Stimulated activated CD8-positive, alpha-beta memory T cell treated with anti-CD3 and anti-CD28 coated beads, Interleukin-7, amount 100 ng/mL, for 24 hours (primary cell): ENCODE measurements at places on chromosomes 2 and 18.

- no peak for DNase-seq
Measured at GRCh38 chr2:113215056-113215455, 41.3 kb downstream of the PSD4 start.

- DNase-seq: no peak
Measured at GRCh38 chr2:105298017-105298416, 31.5 kb downstream of the TGFBRAP1 start.

DNA sequence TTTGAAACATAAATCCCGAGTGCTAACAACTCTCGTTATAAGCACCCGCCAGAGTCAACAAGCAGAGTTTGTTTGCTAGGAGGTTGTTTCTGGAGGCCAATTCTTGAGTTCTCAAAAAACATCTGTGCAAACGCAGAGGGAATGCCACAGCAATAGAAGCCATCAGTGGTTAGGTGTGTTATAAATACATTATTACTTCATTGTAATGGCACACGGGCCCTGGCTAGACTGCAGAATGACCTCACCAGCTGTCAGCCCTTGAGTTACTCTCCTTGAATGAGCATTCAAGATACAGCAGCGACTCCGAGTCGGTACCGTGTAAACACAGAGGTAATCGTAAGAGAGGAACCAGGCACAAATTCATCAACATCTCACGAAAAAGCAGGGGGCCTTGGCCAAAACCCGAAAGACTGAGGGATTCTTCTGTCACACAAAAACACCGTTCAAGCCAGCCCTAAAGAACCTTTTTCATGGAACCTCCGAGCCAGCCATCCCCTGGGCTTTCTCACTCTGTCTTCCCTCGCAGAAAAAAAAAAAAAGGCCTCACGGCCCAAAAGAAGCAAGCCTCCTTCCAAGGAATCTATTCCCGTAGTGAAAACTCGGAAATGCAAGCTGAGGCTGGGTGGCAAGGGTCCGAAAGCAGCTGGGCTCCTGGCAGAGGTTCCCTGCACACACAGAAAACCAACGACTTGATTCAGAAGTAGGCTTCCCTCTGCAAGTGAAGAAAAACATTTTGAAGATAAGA, 133.7 kb upstream of the MEIS1 start:
- DNase-seq: no peak

DNA sequence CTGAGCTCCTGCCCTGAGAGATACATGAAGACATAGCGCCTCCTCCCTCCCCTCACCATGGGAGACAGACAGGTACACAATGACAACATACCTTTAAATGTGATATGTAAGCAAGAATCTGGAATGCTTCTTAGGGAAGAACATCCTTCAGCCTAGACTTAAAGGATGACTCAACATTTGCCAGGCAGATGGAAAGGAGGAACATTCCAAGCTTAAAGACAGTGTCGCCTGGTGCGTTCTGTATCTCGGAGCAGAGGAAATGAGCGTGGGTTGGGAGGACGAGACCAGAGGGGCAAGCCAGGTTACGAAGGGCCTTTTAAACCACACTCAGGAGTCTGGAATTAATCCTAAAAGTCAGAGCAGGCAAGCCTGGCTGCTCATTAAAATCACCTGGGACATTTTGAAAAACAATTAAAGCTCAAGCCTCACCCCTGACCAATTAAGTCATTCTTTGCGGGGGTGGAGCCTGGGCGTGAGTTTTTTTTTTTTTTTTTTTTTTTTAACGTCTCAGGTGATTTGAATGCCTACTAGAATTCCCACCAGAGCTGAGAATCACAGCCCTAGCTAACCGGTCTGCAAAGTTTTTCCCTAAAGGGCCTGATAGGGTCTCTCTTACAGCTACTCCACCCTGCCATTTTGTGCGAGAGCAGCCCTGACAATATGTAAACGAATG, 131.2 kb upstream of the SEC11C start:
- DNase-seq: no peak

- DNase-seq: no peak
Measured at GRCh38 chr2:73870084-73870483, 22.7 kb upstream of the ACTG2 start.

DNA sequence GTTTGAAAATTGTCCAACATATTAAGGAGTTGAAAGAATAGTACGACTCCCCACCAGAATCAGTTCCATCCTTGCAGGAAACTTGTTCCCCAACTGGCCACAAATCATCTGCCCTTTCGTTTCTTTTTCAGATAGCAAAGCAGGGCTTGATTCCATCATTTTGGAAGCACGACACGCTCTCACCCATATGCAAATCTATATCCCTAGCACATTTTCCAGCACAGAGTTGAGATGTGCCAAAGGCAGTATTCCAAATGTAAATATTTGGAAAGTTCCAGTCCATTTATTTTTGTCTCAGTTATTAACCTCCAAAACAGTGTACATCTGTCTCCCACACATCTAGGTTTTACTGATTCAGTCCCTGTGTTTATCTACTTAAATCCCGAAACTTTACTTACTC, 128.8 kb upstream of the BCL2L11 start:
- DNase-seq: no peak

DNA sequence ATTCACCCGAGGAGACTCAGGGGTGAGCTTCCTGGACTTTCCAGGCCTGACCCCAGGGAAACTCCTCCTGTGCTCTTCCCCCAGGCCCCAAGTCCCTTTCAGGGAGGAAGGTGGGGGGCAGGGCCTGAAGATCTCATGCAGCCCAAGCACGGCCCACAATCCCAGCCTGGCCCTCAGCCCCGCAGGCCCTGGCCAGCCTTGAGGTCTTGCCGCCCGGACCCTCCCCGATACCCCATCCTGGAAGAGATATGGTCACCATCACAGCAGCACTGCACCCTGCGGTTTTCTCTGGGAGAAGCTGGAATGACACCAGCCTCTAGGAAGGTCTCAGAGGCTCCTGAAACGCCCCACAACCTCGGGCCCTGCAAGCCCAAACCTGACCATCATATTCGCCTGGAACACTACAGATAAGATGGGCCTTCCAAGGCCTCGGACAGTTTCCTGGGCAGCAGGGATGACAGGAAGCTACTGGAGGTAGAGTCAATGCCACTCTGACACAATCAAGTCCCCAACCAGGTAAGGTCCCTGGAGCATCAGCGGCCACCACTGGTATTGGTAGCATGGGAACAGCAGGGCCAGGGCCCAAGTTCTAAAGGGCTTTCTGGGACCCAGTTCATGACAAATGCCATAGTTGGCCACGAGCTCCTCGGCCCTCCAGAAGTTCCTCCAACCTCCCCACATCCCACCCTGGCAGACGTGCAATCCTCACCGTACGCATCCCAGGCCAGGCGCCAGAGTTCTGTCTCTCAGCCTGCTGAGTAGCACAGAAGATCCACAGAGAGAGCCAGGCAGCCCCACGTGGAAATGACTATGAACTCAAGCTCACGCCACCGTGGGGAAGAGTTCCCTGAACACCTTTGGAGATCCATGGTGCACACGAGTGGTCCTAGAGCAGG, 8.6 kb downstream of the SDC1 start:
- DNase-seq: no peak

DNA sequence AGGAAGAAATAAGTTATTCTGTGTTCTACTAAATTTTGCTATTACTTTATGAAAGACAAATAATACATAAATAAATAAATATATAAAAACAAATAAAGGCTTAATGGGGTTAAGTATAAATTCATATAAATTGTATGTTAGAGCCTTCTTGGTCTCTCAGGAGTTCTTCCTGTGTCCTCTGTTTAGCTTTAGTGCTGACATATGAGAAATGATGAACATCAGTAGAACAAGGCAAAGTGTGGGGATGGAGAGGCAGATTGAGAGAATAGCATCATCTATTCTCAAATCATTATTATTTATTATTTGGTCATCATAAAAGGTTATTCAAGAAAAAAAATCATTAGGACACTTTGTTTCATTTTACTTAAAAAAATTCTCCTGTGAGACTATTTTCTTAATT, 468.1 kb upstream of the CHST9 start:
- no peak for DNase-seq

DNA sequence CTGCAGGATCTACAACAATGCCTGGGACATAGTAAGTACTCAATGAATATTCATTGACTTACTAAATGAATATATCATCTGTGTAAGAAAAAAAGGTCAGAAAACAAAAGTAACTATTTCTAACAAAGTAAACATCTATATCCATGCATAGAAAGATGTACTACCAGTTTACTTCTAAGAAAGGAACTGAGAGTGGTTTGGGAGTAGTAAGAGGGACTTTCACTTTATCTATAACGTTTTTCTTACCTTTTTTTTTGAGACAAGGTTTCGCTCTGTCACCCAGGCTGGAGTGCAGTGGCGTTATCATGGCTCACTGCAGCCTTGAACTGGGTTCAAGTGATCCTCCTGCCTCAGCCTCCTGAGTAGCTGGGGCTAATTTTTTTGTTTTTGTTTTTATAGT, 25.7 kb downstream of the DHX57 start:
- DNase-seq: no peak

DNA sequence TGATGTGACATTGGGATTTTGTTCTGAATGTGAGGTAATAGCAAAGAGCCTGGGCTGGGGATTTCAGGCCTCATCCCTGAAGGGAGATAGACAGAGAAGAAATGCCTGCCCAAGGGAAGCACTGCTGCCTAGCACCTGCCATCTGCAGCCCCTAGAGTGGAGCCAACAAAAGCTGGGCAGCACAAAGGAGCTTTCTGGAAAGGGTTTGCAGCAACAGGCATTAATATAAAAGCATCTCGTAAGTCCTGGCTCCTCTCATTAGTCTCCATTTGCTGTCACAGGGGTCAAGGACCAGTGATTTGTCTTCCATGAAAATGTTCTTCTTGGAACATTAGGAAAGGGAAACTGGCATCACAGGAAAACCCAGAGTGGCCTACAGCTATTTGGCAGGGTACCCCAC, 157.2 kb upstream of the SLC14A2 start:
- DNase-seq: no peak

GRCh38 chr2:127420039-127420864, 2.0 kb downstream of the PROC start:
- no peak for DNase-seq

- DNase-seq: no peak
Measured at GRCh38 chr18:3898861-3899613, 449.1 kb downstream of the TGIF1 start.

DNA sequence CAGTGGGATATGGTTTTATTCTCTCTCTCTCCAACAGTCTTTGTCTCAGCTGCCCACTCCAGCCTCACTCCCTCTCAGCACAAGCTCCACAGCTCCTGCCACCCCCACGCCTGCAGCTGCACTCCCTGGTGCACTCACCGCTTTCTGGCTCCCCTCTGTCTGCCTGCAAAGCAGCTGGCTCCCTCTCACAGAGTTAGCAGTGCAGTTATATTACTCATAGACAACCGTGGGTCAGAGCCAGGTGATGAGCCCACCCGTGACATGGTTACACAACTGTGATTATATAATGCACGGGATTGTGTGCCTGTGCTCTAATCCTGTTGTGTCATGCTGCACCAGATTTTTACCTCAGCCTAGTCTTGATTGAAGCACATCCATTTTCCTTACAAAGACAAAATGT, 276.9 kb upstream of the CHAC2 start:
- DNase-seq: no peak

DNA sequence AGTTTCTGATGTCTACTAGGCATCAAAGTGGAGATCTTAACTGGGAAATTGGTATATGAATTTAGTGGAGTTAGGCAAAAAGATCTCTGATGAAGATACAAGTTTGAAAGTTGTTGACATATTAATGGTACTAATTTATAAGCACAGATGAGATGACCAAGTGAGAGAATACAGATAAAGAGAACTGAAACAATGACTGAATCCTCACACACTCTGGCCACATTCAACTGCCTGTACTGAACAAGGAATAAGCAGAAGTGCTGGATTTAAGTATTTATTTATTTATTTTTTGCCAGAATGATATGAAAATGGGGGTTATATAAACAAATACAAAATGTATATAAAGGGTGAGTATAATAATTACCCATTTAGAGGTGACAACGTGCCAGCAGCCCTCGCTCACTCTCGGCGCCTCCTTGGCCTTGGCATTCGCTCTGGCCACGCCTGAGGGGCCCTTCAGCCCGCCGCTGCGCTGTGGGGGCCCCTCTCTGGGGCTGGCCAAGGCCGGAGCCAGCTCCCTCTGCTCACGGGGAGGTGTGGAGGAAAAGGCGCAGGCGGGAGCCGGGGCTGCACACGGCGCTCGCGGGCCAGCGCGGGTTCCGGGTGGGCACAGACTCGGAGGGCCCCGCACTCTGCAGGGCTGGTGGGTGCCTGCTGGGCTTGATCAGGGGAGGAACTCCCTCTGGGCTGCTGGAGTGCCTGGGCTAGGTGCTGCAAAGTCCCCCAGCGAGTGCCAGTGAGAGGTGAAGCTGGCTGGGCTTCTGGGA, 1363.9 kb upstream of the CRIM1 start:
- DNase-seq: no peak

GRCh38 chr18:10927286-10927992, 221.9 kb downstream of the PIEZO2 start:
- DNase-seq: no peak

- DNase-seq: no peak
Measured at GRCh38 chr2:232325324-232326273, 53.0 kb upstream of the ALPP start.

DNA sequence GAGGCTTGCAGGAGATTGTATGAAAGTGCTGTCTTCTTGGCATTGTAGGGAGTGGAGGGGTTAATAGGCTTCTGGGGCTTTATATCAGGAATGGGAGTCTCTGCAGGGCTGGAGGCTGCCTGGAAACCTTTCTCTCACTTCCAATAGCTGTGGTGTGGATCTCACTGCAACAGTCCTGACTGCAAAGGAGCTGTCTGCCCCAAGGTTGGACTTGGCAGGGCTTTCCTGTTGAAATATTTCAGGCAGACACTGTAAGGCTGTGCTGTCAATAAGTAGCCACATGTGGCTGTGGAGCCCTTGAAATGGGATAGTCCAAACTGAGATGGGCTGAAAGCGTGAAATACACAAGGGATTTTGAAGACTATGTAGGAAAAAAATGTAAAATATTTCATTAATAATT, 399.1 kb upstream of the SPRED2 start:
- no peak for DNase-seq

- no peak for DNase-seq
Measured at GRCh38 chr2:102592601-102593000, 26.8 kb upstream of the SLC9A2 start.

GRCh38 chr2:157061799-157062198, 195.7 kb upstream of the GALNT5 start:
- DNase-seq: no peak

- no peak for DNase-seq
Measured at GRCh38 chr2:5851410-5851809, 159.2 kb downstream of the SOX11 start.

- DNase-seq: no peak
Measured at GRCh38 chr2:132279344-132279743, 117.6 kb upstream of the ANKRD30BL start.

GRCh38 chr2:84816426-84817026, 64.4 kb downstream of the TRABD2A start:
- DNase-seq: no peak
